Fibroblast of lung (primary cell): ENCODE measurements at places on chromosomes 11 and 22. TPM values are rescaled to one million over a fixed set of nuclear protein-coding genes. Genes with fewer than 3 reads are reported as not detected.
A peak's percentile ranks its signal among the peaks of the same experiment; 100 is the strongest.

DNA sequence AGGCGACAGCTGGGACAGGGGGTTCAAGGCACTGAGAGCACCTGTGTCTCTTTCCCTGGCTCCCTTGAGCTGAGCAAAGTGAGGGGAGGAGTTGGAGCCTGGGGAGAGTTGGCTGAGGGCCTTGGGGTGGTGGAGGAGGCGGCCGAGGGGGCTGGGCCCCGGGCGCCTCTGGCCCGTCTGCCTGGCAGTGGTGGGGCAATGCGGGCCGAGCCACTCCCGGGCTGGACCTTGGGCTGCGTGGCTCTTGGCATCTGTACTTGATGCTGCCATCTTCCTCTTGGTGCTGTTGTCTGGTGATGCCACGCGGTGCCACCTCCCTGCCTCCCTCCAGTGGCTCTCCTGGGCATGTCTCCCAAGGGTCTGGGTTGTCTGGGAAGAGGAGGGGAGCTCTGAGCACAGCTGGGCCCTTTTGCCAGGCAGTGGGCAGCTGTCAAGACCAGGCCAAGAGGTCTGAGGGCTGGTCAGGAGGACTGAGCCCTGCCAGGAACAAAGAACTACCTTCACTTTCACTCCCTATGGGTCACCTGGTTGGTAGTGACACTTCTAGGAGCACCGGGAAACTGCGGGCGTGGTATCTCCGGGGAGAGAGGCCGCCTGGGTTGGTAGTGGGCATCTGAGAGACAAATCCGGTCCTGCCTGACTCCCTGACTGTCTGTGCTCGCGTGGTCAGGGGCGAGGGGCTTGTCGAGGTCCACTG is 1.3 kb downstream of the GRIK4 start:
- H3K27me3 ChIP-seq, result peaks cover 3% of the 10 kb centered on the region
- H3K27ac ChIP-seq, result no peak overlapping the region
- H3K4me1 ChIP-seq, result peaks cover 9% of the 10 kb centered on the region
- DNase-seq, result no peak

INS gene
- not detected in 2 replicates for total RNA-seq

DNA sequence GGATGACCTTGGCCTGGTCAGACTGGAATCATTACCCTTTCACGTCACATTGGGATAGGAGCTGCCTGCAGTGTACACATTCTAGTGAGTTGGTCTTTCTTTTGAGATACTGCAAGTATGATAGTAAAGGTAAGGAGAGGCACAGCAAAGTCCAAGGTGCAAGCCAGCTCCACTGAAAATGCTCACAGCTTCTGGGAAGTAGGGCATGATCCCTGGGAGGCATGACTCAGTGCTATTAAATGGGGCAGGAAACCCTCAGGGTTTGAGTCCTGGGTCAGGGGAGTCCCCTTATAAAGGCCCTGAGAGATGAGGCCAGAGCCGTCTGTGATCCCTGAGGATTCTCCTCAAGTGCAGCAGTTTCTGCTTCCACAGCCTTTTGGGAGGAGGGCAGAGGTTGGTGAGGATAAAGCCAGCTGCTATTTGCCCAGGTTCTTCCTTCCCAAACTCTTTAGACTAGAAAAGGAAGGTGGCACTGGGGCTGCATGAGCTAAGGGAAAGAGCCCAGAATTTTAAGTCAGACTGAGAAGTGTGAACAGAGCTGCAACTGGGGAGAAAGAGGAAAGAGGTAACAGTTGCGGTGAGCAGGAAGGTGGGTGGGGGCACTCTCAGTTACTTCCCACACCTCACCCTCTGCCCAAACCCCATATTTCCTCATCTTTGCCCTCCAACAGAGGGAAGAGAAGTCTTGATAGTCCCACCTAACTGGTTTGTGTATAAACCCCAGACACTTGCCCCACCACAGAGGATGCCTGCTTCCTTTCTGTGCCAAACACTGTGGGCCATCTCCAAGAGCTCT is 14.4 kb upstream of the OR52K1 start:
- H3K4me1 ChIP-seq, result no peaks in the 10 kb centered on the region
- H3K27me3 ChIP-seq, result no peaks in the 10 kb centered on the region
- H3K4me3 ChIP-seq, result no peak overlapping the region

GRCh38 chr11:113885897-113886296 is 10.5 kb upstream of the USP28 start:
- H3K36me3 ChIP-seq, result no peaks in the 10 kb centered on the region
- no peak overlapping the region for H3K4me3 ChIP-seq
- no peak for DNase-seq
- no peaks in the 10 kb centered on the region for H3K27me3 ChIP-seq
- no peak overlapping the region for H3K27ac ChIP-seq

CRKL gene
- total RNA-seq, result 39.8 and 45.1 TPM in 2 replicates

- no peaks in the 10 kb centered on the region for H3K36me3 ChIP-seq
- no peaks in the 10 kb centered on the region for H3K27me3 ChIP-seq
- no peak overlapping the region for H3K4me3 ChIP-seq
Measured at GRCh38 chr22:48662476-48663135, 1165.1 kb downstream of the BRD1 start.

GRCh38 chr22:17121233-17122195 is at the start of gene TMEM121B:
TMEM121B (minus strand) TSS chr22:17121360; CDS start chr22:17121127, 233 bp downstream.
- no peak within 1 kb of the TSS for H3K27ac ChIP-seq
- peak within 1 kb of the TSS; percentile 21 for H3K4me3 ChIP-seq
- peaks cover 23% of the 10 kb centered on the region for H3K27me3 ChIP-seq
- peak; percentile 66 for DNase-seq

- no peak overlapping the region for H3K27ac ChIP-seq
- H3K4me3 ChIP-seq, result no peak overlapping the region
- DNase-seq, result no peak
- peaks cover 2% of the 10 kb centered on the region for H3K36me3 ChIP-seq
- no peaks in the 10 kb centered on the region for H3K27me3 ChIP-seq
Measured at GRCh38 chr11:11935536-11935935, 72.9 kb downstream of the DKK3 start.

RBX1 gene
- 48.8 and 53.2 TPM in 2 replicates for total RNA-seq

- H3K4me1 ChIP-seq, result no peaks in the 10 kb centered on the region
- H3K36me3 ChIP-seq, result no peaks in the 10 kb centered on the region
- H3K27ac ChIP-seq, result no peak overlapping the region
- H3K27me3 ChIP-seq, result no peaks in the 10 kb centered on the region
- DNase-seq, result no peak
Measured at GRCh38 chr11:40125054-40125453, 1334.4 kb downstream of the LRRC4C start.

DNA sequence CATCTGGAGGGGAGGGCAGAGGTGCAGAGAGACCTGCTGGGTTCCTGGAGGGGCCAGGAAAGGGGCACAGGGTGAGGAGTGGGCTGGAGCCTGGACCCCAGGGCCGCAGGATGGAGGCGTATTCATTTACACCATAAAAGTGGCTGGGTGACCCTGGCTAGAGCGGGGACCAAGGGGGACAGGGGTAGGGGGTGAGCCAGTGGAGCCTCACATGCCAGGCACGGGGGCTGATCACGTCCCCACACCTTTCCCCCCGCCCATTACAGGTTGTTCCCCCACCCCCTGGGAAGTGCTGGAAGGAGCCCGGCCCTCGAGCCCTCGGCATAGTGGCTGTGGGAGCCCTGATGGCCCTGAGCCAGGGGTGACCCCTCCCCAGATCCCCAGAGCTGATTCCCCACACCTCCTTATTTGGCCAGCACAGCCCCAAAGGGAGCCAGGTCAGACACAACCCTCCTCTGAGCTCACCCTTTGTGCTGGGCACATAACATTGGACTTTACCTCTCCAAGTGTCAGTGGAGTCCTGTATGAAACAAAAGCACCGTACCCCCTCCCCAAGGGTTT is 781 bp downstream of the TCIRG1 start:
- H3K27ac ChIP-seq, result peak overlapping the region; percentile 81
- peaks cover 22% of the 10 kb centered on the region for H3K36me3 ChIP-seq
- H3K27me3 ChIP-seq, result no peaks in the 10 kb centered on the region
- no peak for DNase-seq
- peak overlapping the region; percentile 84 for H3K4me3 ChIP-seq

RHOD gene
- total RNA-seq, result 12.9 and 13.4 TPM in 2 replicates

DNA sequence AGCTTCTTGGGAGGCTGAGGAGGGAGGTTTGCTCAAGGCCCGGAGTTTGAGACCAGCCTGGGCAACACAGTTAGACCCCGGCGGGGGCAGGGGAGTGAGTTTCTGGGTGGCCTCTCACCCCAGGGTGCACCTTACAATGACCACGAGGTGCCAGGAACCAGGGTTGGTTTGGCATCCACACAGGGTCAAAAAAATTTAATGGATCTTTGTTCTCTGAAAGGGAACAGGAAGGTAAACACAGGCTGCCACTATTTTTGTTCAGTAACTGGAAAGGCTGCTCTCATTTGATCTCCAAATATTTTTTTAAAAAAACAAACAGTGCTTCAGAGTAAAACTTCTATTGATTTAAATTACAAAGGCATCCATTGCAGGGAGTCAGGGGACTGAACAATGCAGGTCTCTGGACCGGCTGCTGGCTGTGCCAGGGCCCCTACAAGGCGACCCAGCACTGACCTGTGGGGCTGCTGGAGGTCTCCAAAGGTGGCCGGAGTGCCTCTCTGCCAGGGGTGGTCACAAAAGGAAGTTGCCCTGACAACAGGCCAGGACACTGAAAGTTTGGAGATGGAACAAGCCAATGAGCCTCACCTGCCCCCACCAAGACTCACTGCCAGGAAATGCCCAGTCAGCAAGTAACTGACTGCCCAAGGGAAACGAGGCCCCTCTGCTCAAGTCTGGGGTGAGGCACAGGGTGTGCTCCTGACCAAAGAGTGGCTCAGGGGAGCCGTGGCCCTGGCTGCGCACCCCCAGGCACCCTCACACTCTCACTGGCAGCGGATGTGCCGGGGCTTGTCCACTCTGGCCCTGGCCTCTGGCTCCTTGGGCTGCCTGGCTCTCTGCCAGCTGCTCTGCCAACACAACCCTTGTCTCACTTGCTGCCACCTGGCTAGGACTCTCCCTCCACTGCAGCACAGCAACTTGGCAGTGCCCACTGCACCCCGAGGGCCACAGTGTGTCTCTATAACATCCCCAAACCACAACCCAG is 51.8 kb downstream of the ARFGAP3 start:
- peaks cover 28% of the 10 kb centered on the region for H3K36me3 ChIP-seq
- no peak overlapping the region for H3K27ac ChIP-seq
- no peak for DNase-seq
- no peak overlapping the region for H3K4me3 ChIP-seq

GRCh38 chr11:68954836-68955606 is 25.8 kb downstream of the MRGPRD start:
- DNase-seq, result peak; percentile 32
- H3K4me1 ChIP-seq, result no peaks in the 10 kb centered on the region
- H3K27me3 ChIP-seq, result no peaks in the 10 kb centered on the region

DNA sequence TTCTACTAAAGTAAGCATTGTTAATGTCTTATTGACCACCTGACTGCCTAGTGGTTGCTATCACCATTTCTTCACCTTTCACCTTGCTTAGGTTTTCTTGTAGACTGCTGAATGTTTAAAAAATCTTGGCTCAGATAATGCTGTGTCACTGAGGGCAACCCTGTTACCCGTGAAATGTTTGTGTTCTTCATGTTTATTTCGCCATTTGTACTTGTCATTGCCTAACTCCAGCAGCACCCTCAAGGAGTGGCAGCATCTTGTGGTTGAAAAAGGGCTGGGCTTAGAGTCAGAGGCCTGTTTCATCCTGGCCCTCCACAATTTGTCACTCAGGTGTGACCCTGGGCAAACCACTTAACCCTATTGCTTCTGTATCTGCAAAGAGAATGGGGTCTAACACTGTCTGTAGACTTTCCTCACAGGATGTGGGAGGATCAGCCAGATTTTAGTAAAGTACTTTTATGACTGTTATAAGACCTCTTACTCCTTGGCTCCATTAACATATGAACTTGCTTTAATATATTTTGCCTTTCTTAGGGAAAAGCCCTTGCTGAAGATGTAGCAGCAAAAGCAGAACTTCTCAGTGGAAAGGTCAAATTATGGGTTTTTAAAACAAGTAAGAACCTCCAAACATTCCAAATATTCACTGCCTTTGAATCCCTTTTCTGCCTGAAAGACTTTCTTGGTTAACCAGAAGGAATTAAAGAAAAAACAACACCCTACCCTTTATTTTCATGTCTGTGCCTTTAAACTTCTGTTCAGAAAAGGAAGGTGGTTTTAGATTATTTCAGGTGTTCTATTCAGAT is 154.5 kb upstream of the C11orf87 start:
- no peak overlapping the region for H3K4me3 ChIP-seq
- peak; percentile 62 for DNase-seq
- H3K4me1 ChIP-seq, result no peaks in the 10 kb centered on the region
- H3K27ac ChIP-seq, result no peak overlapping the region
- no peaks in the 10 kb centered on the region for H3K27me3 ChIP-seq

OR51B4 gene
- 0.17 TPM in 1 of 2 replicates, not detected in the other for total RNA-seq

OR8D1 gene
- total RNA-seq, result not detected in 2 replicates

DNA sequence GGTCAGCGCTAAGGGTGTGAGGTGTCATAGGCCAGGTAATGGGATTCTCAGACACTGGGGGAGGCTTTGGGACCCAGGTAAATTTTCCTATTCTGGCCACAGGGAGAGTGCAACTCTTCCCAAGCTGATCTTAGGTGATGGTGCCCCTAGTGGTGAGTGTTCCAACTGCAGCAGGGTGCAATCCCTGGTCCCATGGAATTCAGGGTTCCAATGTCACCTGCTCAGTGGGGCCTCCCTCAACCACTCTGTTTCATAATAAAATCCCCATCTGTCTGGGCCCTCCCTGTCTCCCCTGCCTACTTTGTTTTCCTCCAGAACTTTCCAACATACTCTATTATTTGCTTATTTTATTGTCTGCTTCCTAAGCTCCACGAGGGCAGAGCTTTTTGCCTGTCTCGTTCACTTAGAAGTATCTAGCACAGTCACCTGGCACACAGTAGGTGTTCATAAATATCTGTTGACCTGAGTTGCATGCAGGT is 2.9 kb upstream of the SGSM1 start:
- no peak overlapping the region for H3K4me3 ChIP-seq
- DNase-seq, result peak; percentile 29
- H3K4me1 ChIP-seq, result no peaks in the 10 kb centered on the region

UBQLNL gene
- total RNA-seq, result under 0.01 and 0.17 TPM in 2 replicates

GRCh38 chr11:100827934-100828661 is 141.0 kb downstream of the ARHGAP42 start:
- H3K36me3 ChIP-seq, result no peaks in the 10 kb centered on the region
- no peak overlapping the region for H3K4me3 ChIP-seq
- no peaks in the 10 kb centered on the region for H3K27me3 ChIP-seq
- peak; percentile 55 for DNase-seq

DNA sequence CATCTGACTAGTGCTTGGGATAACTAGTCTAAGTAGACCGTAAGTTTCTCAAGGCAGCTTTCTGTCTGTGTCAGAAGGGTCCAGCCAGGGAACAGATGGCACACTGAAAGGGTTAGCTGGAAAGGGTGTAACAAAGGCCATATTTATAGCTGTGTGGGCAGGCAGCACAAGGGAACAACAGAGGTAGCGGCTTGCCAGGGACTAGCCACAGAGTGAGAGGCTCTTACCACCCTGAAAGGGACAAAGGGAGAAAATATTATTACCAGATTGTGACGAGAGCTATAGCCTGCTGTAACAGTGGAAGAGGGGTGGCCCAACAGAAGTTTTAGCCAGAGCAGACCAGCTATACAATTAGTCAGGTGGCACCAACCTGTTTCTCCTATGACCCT is 129.4 kb downstream of the CCDC34 start:
- no peaks in the 10 kb centered on the region for H3K36me3 ChIP-seq
- no peak for DNase-seq
- H3K4me1 ChIP-seq, result peaks cover 8% of the 10 kb centered on the region
- no peak overlapping the region for H3K27ac ChIP-seq
